Central memory CD4-positive, alpha-beta T cell (primary cell): ENCODE measurements at places on chromosomes 4 and X.

- DNase-seq, result no peak
Observed at GRCh38 chr4:188783606-188784160, 644.4 kb downstream of the TRIML1 start.

DNA sequence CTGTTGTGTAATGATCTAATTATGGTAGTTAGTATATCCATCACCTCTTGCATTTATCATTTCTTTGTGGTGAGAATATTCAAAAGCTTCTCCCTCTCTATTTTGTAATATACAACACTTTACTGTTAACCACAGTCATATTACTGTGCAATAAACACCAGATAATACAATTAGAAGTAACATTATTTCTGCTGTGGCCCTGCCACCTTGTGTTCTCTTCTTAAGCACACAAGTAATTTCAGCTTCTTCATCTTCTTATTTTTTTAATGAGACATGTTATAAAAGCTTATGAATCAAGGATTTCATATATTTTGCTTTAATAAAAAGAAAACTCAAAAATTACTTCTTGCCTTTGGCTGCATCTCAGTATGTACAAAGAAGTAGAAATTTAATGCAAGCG is 675.2 kb upstream of the INTU start:
- no peak for DNase-seq

DNA sequence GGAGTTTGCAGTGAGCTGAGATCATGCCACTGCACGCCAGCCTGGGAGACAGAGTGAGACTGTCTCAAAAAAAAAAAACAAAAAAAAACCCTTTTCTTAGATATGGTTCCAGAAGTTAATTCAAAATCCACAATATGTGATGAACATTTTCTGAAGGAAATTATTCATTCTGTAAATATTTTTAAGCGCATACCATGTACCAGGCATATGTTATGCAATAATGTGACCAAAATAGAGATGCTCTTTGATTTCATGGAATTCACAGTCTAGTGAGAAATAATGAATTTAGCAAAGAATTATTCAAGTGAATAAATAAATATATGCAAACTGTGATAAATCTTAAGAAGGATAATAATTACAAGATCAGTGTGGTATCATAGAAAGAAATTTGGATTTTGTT is 174.7 kb downstream of the GC start:
- DNase-seq, result no peak

DNA sequence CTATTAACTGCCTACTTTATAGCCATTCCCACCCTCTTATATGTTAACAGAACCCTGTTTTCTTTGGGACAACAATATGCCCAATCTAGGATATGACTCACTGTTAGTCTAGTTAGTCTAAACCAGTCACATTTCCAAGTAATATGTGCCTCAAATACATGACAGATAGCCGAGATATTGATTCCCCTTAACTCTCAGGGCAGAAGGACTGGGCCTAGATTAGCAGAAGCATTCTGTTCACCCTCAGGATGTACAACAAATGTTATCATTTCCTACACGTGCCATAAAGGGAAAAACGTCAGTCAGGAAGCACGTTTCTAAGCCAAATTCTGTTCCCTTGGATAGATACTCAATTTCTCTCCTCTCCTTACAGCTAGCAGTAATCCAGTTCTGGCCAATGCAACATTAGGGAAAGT is 114.1 kb downstream of the SLC10A7 start:
- DNase-seq, result no peak

DNA sequence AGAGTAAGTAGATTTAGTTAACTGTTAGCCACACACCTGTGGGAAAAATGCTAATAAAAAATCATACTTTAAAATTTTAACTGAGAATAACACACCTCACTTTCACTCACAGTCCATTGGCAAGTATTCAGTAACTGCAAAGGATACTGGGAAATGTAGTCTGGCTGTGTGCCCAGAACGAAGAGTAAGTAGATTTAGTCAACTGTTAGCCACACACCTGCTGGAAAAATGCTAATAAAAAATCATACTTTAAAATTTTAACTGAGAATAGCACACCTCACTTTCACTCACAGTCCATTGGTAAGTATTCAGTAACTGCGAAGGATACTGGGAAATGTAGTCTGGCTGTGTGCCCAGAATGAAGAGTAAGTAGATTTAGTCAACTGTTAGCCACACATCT is 178.4 kb upstream of the NWD2 start:
- no peak for DNase-seq

DNA sequence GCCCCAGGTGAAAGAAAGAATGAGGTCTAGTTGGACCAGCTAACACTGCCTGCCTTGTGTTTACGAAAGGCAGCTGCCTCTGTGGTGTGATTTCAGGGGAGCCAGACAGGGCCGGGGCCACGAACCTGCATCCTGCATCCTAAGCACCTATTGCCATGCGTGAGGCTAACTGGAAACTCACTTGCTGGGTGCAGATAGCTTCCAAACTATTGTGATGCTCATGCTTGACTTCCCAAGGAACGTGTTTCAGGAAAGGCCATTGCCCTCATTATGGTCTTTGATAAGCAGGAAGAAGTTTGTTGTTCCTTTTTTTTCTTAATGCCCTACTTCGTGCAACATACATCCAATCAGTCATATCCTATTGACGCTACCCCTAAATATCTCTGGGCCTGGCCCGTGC is 2.3 kb upstream of the IRF2 start:
- DNase-seq, result peak; percentile 28

GRCh38 chrX:24150898-24151297 is 1.4 kb downstream of the ZFX start:
- DNase-seq, result peak; percentile 9

DNA sequence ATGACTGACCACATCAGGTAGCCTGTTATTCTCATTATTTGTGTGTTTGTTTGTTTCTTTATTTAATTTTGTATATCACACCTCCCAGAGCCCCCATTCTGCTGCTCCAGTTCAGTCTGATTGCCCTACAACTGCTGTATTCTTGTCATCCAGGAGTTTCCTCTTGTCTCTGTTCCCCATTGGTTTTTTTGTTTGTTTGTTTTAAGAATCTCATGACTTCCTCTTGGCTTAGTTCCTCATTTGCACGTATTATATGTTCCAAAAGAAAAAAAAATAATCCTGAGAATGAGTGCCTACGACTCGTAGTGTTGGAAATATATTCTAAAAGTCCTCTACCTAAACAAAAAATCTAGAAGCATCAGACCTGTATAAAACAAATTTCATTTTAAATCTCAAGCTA is 142.3 kb upstream of the SLIT2 start:
- DNase-seq, result no peak

DNA sequence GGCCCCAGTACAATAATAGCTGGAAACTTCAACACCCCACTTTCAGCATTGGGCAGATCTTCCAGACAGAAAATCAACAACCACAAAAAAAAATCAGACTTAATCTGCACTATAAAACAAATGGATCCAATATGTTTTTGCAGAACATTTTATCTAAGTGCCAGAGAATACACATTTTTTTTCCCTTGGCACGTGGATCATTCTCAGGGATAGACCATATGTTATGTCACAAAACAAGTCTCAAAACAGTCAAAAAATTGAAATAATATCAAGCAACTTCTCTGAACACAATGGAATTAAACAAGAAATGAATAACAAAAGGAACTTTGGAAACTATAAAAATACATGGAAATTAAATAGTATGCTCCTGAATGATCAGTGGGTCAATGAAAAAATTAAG is 576.3 kb downstream of the PCDH19 start:
- DNase-seq, result no peak

- DNase-seq, result peak; percentile 16
Observed at GRCh38 chr4:152591396-152591795, 55.5 kb upstream of the FBXW7 start.

GRCh38 chr4:1285151-1285789 is 4.4 kb upstream of the MAEA start:
- no peak for DNase-seq

DNA sequence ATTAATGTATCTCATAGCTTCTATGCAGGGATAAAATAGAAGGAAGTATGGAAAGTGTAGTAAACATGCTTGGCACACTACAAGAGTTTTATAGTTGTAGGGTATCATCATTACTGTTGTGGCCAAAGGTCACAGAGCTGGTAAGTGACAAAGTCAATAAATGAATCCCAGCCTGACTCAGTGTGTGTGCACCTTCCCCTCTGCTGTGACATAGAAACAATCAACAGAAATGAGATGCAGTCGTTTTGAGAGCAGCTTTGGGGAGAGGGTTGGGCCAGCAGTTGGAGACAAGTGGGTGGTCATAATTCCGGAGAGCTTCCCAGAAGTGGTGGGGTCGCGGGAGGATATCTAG is 82.4 kb upstream of the RBPJ start:
- no peak for DNase-seq

DNA sequence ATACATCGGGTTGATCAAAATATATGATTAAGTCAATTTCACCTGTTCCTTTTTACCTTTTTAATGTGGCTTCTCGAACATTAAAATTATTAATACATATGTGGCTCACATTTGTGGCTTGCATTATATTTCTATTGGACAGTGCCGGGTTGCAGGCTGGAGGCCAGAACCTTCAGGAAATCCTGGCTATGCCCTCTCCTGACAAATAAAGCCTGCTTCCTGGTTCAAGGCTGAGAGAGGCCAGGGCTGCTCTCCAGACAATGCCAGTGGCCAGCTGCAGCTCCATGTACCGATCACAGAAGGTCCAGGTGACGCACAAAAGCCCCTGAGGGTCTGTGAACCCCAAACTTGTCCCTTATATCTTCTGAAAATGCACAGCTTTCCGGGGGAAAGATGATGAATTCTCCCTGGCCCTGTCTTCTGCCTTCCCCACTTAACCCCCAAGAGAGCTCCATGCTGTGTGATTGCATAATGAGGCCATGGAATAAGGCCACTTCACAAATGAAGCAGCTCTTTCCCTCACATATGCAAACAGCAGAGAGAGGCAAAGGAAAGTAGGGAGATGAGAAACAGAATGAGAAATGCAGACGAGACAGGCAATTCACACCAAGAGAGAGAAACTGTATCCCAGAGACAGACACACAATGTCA is 241.2 kb downstream of the BCOR start:
- no peak for DNase-seq

DNA sequence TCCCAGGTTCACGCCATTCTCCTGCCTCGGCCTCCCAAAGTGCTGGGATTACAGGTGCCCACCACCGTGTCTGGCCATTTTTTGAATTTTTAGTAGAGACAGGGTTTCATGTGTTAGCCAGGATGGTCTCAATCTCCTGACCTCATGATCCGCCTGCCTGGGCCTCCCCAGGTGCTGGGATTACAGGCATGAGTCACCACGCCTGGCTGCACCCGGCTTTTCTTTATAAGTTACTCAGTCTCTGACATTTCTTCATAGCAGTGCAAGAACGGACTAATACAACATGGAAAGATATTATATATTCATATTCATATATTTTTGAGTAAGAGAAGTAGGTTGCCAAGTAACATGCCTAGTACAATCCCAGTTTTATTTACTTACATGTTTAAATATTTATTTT is 22.9 kb downstream of the SHROOM3 start:
- DNase-seq, result no peak

DNA sequence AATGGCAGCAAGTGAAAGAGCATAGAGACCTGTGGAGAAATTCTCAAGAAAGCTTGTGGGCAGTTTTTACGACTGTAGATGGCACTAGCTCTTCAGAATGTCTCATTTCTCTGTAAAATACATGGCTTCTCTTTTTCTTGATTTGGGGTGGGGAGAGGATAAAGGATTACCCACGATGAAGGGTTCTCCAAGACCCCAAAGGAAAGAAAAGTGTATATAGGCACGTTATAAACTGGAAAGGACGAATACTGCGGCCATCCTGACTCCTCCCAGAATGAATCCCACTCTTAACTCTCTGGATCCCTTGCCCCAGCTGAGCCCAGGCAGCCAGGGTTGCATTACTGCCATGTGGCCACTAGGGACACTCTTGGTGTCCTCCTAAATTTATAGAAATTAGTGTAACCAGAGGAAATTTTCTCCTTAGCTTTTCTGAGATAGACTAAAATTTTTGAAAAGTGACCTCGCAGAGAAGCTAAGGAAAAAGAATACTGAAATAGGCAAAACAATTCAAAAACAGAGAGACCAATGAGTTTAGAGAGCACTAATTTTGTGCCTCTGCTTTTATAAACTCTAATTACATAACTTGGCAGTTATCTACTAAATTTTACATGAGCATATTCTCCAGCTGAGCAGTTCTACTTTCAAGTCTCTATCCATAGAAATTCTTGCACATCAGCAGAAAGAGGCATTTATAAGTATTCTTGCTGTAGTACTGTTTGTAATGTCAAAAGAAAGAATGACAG is 37.8 kb upstream of the PCDH19 start:
- DNase-seq, result no peak

DNA sequence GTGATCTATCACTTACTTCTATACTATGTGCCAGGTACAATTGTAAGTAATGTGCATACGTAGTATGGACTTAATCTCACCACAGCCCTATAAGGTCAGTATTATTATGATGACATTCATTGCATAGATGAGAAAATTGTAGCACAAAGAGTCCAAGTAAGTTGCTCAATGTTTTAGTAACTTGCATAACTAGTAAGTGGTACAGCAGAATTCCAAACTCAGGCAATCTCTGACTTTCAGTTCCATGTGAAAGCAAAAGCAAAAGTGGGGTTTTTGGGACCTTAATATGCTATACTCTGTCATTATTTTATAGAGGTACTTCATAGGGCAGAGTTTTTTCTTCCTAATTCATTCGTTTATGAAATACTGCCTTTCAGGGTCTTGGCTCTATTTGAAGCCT is 188.8 kb upstream of the VEGFC start:
- no peak for DNase-seq

GRCh38 chr4:176864238-176864637 is 71.5 kb upstream of the VEGFC start:
- DNase-seq, result no peak

DNA sequence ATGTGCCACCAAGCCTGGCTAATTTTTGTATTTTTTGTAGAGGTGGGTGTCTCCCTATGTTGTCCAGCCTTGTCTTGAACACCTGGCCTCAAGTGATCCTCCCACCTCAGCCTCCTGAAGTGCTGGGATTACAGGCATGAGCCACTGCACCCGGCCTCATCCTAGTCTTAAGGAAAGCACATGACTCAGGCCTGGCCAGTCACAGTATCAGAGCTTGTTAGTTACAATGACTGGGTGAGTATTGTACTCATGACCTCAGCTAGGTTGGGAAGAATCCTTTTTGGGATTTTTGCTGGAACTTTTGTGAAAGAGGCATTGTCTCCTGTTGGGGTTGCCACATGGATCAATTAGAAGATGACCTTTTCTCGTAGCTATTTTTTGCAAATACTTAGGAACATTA is 292.8 kb downstream of the RAPGEF2 start:
- no peak for DNase-seq

- DNase-seq, result no peak
Observed at GRCh38 chr4:169249214-169249973, 21.4 kb downstream of the SH3RF1 start.

DNA sequence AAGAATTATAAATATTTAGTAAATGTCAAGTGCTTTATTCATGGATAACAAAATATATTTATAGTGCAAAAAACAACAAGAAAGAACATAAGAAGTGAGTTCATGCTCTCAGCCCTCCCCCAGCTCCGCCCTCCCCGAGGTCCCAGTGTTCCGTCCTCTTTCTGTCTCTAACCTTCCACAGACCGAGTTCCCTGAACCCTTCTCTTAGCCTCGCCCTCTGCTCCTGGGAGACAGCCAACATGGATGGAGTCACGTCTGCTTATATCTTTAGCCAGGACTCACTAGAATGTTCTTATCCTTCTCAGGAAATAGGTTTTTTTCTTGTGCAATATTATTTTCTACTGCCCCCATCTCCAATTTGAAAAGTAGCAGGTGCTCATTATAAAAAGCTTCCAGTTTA is 40.1 kb upstream of the HELT start:
- no peak for DNase-seq

GRCh38 chr4:64001229-64001898 is 407.9 kb downstream of the TECRL start:
- no peak for DNase-seq

GRCh38 chrX:120242813-120243212 is 7.8 kb upstream of the ZBTB33 start:
- DNase-seq, result no peak
